Central memory CD8-positive, alpha-beta T cell (primary cell): ENCODE measurements at places on chromosomes 7 and 10.

GRCh38 chr7:28595801-28596200, 183.5 kb downstream of the CREB5 start:
- H3K4me1 ChIP-seq: no peaks in the 10 kb centered on the region
- H3K27ac ChIP-seq: no peak overlapping the region
- H3K27me3 ChIP-seq: peaks cover 10% of the 10 kb centered on the region
- no peaks in the 10 kb centered on the region for H3K36me3 ChIP-seq
- H3K4me3 ChIP-seq: no peak overlapping the region

GRCh38 chr10:266974-267425, 131.7 kb downstream of the ZMYND11 start:
- no peaks in the 10 kb centered on the region for H3K36me3 ChIP-seq
- DNase-seq: no peak
- H3K4me3 ChIP-seq: no peak overlapping the region
- no peak overlapping the region for H3K27ac ChIP-seq
- H3K27me3 ChIP-seq: no peaks in the 10 kb centered on the region
- peaks cover 20% of the 10 kb centered on the region for H3K4me1 ChIP-seq

- DNase-seq: no peak
- no peak overlapping the region for H3K27ac ChIP-seq
- H3K36me3 ChIP-seq: no peaks in the 10 kb centered on the region
- no peaks in the 10 kb centered on the region for H3K27me3 ChIP-seq
- H3K4me1 ChIP-seq: peaks cover 10% of the 10 kb centered on the region
Observed at GRCh38 chr7:18437101-18437500, 58.4 kb upstream of the HDAC9 start.

DNA sequence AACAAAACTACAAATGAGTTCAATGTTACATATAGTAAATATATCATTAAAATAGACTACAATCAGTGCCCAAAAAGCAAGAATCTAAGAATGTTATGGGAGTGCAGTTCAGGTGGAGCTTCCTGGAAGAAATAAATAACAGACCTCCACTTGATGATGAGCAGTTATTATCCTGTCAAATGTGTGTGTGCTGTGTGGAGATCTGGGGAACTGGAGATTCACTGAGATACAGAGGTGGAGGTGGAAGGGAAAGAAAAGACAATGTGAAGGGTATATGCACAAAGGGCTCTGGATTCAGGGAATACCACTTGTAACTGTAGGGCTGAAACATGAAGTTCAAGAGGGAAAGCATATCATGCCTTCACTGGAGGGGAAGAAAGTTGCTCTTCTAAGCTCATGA, 331.1 kb downstream of the SEMA3D start:
- no peaks in the 10 kb centered on the region for H3K36me3 ChIP-seq
- no peak for DNase-seq
- H3K4me1 ChIP-seq: no peaks in the 10 kb centered on the region
- no peak overlapping the region for H3K4me3 ChIP-seq
- H3K27ac ChIP-seq: no peak overlapping the region

- DNase-seq: no peak
- H3K4me3 ChIP-seq: no peak overlapping the region
- peaks cover 38% of the 10 kb centered on the region for H3K27me3 ChIP-seq
Observed at GRCh38 chr7:12610899-12611298, 40.4 kb downstream of the SCIN start.

DNA sequence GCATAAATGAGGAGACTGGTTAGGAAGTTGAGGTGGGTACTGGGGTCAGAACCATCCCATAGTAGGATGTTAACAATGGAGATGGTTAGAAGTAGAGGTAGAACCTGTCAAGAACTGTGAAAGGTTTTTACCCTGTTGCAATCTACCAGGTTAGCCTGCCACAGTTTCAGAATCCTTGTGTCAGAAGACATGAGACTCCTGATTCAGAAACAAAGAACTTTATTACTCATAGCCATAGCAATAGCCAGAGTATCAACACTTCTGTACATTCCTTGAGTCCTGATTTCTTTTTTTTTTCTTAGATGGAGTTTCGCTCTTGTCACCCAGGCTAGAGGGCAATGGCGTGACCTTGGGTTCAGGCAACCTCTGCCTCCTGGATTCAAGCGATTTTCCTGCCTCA, 200.9 kb downstream of the GRM3 start:
- H3K27ac ChIP-seq: no peak overlapping the region
- H3K4me3 ChIP-seq: no peak overlapping the region
- H3K4me1 ChIP-seq: no peaks in the 10 kb centered on the region
- no peaks in the 10 kb centered on the region for H3K36me3 ChIP-seq
- H3K27me3 ChIP-seq: no peaks in the 10 kb centered on the region

DNA sequence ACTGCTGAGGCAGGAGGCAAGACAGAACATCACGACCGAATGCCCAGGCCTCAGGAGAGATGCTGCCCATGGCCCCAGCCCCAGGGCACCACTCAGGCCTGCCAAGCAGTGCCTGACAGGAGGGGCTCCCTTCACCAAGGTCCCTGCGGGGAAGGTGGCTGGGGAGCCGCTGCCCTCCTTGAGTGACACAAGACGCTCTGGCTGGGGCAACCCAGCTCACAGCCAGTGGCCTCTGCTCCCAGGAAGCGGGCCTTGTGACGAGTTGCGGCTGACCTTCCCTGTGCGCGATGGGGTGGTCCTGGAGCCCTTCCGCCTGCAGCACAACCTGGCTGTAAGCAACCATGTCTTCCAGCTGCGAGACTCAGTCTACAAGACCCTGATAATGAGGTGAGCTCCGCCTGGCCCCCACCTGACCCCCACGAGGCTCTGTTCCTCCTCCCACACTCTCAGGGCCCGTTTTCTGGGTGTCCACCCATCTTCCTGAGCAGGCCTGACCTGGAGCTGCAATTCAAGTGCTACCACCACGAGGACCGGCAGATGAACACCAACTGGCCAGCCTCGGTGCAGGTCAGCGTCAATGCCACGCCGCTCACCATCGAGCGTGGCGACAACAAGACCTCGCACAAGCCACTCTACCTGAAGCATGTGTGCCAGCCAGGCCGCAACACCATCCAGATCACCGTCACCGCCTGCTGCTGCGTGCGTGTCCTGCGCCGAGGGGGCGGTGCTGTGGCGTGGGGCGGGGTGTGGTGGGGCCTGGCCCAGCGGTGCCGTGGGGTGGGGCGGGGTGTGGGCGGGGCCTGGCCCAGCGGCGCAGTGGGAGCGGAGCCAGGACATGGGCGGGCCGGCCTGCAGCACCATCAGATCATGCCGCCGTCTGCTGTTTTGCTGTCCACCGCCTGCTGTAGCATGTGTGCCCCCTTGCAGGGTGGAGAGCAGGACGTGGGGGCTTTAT, 12.8 kb downstream of the ZMIZ2 start:
- H3K27me3 ChIP-seq: no peaks in the 10 kb centered on the region
- no peak overlapping the region for H3K27ac ChIP-seq
- no peak overlapping the region for H3K4me3 ChIP-seq
- peaks cover 20% of the 10 kb centered on the region for H3K36me3 ChIP-seq
- DNase-seq: no peak

DNA sequence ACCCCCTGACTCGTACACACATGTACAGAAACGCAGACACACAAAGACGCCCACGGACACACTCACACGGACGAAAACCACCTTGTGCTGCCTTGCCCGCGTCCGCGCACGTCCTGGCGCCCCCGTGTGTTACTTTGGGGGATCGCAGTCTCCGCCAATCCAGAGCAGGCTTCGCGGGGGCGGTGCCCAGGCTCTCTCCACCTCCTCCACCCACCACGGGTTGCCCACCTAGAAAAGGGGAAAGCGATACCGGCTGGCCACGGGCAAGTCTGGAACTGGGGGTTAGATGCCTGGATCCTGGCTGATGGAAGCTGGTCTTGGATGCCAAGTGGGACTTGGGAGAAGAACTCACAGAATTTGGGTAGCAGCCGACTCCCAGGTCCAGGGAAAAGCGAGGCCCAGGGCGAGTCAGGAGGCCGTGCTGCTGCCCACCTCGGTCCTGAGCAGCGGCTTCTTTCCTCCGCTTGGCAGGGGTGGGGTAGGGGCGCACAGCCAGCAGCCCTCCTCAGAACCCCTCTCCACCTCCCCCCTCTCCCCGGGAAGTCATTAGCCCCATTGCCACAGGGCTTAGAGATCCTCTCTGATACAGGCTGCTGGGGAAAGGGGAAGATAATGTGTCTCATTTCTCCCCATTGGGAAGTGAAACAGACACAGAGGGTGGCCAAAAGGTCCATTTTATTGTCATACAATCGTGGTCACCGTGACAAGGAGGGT, 4.6 kb upstream of the VGF start:
- H3K4me3 ChIP-seq: peak overlapping the region; percentile 43
- peaks cover 63% of the 10 kb centered on the region for H3K4me1 ChIP-seq
- DNase-seq: peak; percentile 83
- H3K27me3 ChIP-seq: peaks cover 100% of the 10 kb centered on the region
- H3K36me3 ChIP-seq: peaks cover 24% of the 10 kb centered on the region
- H3K27ac ChIP-seq: no peak overlapping the region

DNA sequence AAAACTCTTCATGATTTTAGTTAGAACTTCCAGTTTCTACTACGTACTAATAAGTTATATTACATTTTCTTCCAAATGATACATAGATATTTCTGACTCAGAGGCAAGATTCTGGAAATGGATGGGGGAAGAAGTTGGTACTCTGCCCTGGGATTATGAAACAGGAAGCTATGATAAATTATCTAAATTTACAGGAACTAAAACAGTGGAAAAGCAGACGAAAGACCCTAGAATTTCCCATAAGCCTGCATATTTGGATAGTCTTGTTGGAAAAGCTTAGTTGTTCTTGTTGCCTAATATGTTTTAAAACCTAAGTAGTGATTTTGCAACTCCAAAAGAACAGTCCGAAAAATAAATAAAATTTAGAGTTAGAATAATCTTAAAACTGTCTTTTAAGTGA, 21.8 kb downstream of the CFAP69 start:
- H3K27ac ChIP-seq: no peak overlapping the region
- H3K36me3 ChIP-seq: no peaks in the 10 kb centered on the region
- H3K4me3 ChIP-seq: no peak overlapping the region
- DNase-seq: no peak

DNA sequence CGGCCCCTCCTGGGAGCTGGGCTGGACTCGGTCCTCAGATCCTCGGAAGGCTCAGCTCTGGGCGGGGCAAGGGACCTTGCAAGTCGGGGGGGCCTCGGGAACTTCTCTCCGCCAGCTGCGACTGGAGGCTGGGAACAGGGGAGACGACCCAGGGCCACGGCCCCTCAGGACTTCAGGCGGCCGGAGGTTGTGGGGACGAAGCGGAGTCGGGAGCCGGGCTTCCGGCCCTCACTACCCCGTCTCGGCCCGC, 2.6 kb downstream of the ADIRF start:
- peak overlapping the region; percentile 93 for H3K27ac ChIP-seq
- H3K4me1 ChIP-seq: peaks cover 28% of the 10 kb centered on the region
- H3K27me3 ChIP-seq: no peaks in the 10 kb centered on the region
- H3K4me3 ChIP-seq: peak overlapping the region; percentile 77

- peaks cover 3% of the 10 kb centered on the region for H3K36me3 ChIP-seq
- no peak for DNase-seq
- no peak overlapping the region for H3K4me3 ChIP-seq
- no peak overlapping the region for H3K27ac ChIP-seq
Observed at GRCh38 chr7:101977249-101977648, 159.8 kb downstream of the CUX1 start.

- no peaks in the 10 kb centered on the region for H3K27me3 ChIP-seq
- no peak for DNase-seq
- H3K4me3 ChIP-seq: no peak overlapping the region
- peak overlapping the region; percentile 32 for H3K27ac ChIP-seq
Observed at GRCh38 chr7:44559485-44559884, 14.2 kb downstream of the DDX56 start.

- no peaks in the 10 kb centered on the region for H3K36me3 ChIP-seq
- no peak overlapping the region for H3K27ac ChIP-seq
- H3K4me1 ChIP-seq: no peaks in the 10 kb centered on the region
- H3K27me3 ChIP-seq: peaks cover 41% of the 10 kb centered on the region
- no peak overlapping the region for H3K4me3 ChIP-seq
Observed at GRCh38 chr10:60917331-60918280, 26.4 kb downstream of the RHOBTB1 start.

- no peaks in the 10 kb centered on the region for H3K36me3 ChIP-seq
- no peak for DNase-seq
- no peak overlapping the region for H3K4me3 ChIP-seq
- peaks cover 11% of the 10 kb centered on the region for H3K27me3 ChIP-seq
- no peak overlapping the region for H3K27ac ChIP-seq
- no peaks in the 10 kb centered on the region for H3K4me1 ChIP-seq
Observed at GRCh38 chr10:130637089-130637676, 501.0 kb downstream of the GLRX3 start.

GRCh38 chr10:58963723-58964124, 212.7 kb upstream of the PHYHIPL start:
- no peak overlapping the region for H3K27ac ChIP-seq
- H3K27me3 ChIP-seq: peaks cover 8% of the 10 kb centered on the region
- H3K36me3 ChIP-seq: no peaks in the 10 kb centered on the region
- DNase-seq: no peak

- no peak overlapping the region for H3K4me3 ChIP-seq
- H3K27me3 ChIP-seq: peaks cover 14% of the 10 kb centered on the region
- DNase-seq: no peak
Observed at GRCh38 chr7:23963461-23964165, 253.6 kb downstream of the STK31 start.

GRCh38 chr10:104614245-104614831, 26.8 kb upstream of the SORCS3 start:
- H3K4me3 ChIP-seq: no peak overlapping the region
- no peaks in the 10 kb centered on the region for H3K4me1 ChIP-seq
- peaks cover 37% of the 10 kb centered on the region for H3K27me3 ChIP-seq
- DNase-seq: no peak
- no peak overlapping the region for H3K27ac ChIP-seq
- H3K36me3 ChIP-seq: no peaks in the 10 kb centered on the region

DNA sequence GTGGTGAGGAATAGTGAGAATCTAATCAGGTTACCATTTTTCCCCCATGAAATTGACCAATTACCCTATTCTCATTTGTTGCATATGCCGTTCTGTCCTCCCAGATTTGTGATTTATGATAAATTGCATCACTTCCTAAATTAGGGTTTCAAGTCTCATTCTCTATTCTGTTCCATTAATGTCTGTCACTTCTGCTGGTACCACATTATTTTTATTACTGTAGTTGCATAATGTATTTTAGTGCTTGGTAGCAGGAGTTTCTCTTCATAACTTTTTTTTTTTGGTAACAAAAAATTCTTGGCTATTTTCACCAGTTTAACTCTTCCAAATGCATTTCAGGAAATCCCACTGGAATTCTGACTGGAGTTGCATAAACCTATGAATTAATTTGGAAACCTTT, 44.0 kb upstream of the FAM133B start:
- H3K27ac ChIP-seq: peak overlapping the region; percentile 2
- peaks cover 2% of the 10 kb centered on the region for H3K36me3 ChIP-seq
- peaks cover 41% of the 10 kb centered on the region for H3K4me1 ChIP-seq
- DNase-seq: no peak

DNA sequence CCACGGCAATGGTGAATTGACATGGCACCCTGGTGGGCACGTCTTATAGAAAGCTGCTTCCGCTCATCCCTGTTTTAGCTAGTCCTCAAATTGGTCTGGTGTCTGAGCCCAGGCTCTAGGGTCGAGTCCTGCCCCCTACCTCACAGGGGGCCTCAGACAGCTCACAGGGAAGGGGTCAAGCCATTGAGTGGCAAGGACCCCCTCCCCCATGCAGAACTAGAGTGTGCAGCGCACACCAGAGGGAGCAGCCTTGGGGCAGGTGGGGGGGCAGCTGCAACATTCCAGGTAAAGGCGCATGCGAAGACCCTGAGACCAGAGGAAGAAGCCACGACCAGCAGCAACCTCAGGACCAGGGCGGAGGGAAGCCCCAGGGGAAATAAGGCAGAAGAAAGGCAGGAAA, 240.4 kb upstream of the PPP2R2D start:
- no peak overlapping the region for H3K27ac ChIP-seq
- no peak overlapping the region for H3K4me3 ChIP-seq
- no peaks in the 10 kb centered on the region for H3K4me1 ChIP-seq
- H3K36me3 ChIP-seq: no peaks in the 10 kb centered on the region
- no peaks in the 10 kb centered on the region for H3K27me3 ChIP-seq
- no peak for DNase-seq
